ENCODE measurements at places on chromosomes 3 and 15.

DNA sequence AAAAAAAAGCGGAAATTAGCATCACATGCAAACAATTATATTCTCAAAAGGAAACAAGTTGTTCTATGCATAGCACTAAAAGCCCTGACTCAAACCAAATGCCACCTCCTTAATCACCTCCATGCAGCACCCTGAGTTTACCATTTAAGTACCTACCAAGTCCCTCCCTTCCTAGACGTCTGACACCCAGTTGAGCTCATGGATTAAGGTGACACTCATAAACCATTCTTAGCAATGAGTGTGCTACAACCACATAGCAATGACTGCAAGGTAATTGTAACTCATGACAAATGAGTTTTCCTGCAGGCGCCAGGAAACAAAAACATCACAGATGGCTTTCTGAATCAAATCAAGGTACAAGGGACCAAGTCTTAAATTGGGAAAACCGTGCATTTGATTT, 32.0 kb downstream of the WWTR1 start:
- no peak for DNase-seq

DNA sequence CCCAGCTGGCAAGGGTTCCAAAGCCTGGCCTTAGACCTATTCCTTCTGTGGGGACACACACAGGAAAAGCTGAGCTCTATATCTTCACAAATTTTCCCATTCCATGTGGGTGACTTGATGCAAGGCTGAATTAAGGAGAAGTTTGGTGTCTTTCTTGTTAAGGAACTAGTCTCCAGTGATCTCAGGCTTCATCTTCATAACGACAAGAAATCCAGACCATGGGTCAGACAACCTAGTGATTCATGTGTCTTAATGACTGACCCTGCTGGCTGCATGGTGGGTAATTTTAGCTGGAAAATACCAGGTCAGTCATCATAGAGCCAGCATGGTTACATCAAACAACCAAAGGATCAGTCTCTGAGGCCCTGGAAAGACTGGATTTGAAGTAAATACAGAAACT, 112.7 kb upstream of the SLC4A7 start:
- no peak for DNase-seq

GRCh38 chr15:56533731-56534403, 68.9 kb upstream of the MNS1 start:
- DNase-seq, result no peak

DNA sequence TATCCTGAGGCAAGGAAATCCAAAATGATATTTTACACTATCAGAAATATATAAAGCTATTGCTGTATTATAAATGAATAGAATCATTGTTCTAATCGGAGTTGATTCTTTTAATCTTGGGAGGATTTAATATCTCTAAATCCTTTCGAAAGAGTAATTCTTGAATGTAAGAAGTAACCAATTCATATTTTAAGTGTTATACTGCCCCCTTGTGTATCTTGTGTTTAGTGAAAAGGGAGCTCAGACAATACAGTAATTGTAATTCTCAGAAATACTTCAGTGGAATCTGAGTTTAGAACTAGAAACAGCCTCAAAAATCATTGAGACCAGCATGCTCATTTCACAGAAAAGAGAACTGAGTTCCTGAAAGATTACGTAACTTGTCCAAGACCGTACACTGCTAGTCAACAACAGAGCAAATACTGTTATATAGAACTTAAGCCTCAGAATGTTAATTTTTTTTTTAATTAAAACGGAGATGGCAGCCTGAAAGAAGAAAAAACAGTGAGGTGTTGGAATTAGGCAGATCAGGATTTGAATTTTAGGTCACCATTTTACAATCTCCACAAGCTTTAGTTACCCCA, 42.9 kb downstream of the PLCH1 start:
- no peak for DNase-seq

DNA sequence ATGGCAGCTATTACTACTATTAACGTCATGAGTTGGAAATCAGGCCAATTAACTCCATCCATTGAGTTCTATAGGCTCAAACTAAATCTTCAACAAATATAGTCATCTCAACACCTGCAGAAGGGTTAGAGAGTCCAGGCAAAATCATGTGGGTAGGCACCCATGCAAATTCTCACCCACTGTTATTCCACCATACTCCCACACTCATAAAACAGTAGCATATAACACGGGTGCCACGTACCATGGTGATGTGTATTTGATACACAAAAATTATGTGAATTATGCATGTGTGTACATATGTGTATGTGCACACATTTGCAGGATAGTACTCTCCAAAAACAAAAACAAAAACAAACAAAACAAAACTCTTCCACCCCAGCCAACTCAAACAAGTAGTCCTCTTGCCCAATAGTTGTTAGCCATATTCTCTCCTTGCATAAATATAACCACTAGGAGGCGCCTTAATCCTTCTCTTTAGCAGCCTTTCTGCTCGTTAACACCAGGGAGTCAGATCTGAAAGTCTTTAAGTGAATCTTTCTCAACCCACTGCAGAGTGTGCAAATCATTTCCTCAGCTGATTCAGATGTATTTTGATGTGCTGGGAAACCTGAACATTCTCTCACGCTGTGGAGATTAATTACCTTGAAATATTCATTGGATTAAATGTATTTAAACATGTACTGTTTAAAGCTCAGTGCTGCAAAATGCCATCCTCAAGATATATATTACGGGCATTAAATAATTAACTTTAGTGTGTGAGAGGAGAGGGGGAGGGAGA, 38.0 kb upstream of the COPB2 start:
- DNase-seq, result peak; percentile 12
